ENCODE measurements at places on chromosomes 6 and 20.

DNA sequence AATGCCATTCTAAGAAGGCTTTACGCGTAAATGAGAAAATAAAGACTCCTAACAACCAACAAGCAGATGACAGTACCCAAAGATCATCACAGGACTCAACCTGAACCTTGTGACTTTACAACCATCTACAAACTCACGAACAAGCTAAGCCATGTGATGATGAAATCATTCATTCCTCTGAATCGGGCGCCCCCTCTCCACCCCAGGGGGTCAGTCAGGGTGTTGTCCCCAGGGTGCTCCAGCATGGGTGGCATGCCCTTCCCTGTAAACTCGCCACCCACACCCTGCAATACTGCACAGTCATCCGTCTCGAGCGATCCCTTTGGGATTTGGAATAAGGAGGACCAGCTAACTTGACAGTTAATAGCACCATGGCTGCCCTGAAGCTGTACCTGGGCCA is 12.6 kb downstream of the SERPINB6 start:
- no peak for DNase-seq

DNA sequence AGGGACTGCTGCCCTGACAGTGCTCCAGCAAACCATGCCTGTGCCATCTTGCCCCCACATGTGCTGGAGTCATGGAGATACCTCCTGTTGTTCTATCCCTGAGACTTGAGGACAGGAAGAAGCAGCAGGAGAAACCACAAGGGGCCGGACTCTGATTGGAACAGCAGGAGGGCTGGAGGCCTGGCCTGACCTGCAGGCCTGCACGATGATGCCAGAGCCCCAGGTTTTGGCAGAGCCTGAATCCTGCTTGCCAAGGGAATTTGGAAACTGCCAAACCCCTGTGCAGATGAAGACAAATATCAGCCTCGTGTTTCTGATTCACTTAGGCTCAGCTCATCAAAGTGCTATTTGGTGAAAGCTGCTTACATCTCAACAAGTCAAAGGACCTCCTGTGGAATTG is 177.6 kb downstream of the MAFB start:
- DNase-seq, result no peak

DNA sequence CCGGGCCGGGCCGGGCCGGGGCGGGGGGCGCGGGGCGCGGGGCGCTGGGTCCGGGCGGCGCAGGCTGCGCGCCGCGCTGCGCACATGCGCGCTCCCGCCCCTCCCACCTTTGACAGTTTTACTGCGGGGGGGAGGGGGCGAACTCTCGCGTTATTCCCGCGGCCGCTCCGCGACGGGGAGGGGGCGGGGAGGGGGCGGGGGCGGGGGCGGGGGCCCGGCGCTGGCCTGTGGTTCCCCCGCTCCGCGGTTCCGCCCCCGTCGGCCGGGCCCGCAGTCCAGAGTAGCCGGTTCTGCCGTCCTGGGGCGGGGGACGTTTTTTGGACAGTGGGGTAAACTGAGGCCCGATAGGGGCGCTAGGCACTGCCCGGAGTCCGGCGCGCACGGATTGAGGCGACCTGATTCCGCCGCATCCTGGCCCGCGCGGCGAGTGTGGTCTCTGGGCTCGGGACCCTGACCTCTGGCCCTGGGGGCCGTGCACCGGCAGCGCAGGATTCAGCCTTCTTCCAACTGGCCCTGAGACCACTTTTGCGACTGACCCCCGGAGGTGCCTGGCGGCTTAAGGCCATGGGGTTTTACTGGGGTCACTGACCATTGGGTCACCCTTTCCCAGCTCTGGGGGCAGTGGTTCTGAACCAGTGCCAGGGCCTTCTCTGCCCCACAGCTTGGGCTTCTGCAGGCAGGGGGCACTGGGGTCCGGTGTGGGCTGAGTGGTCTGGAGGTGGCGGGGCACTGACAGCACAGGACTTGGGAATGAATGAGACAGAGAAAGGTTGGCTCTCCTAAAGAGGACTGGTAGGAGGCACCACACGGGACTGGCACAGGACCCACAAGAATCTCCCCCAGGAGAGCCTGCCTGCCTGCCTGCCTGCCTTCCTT is at the start of gene ZNF512B:
TSS of gene ZNF512B (minus strand) at position 93 of the 876 bp plus-strand sequence. CDS start 1,980 bp downstream, outside the sequence.
- peak; percentile 56 for DNase-seq

DNA sequence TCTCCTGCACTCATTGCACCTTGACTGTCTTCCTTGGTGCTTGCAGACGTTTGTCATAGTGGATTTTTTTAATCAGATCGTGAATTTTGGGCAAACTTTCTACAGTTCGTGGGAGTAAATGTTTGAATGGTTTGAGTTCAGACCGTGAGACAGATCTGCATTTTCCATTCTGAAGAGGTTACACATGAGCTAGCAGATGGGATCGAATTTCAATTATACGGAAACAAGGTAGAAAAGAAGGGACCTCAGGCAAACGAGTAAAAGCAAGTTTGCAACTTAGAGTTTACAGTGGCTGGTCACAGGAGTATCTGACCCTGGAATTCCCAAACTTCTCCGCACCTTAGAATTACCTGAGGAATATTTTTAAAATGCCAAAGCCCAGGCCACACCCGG is 17.2 kb upstream of the NCR2 start:
- DNase-seq, result no peak

DNA sequence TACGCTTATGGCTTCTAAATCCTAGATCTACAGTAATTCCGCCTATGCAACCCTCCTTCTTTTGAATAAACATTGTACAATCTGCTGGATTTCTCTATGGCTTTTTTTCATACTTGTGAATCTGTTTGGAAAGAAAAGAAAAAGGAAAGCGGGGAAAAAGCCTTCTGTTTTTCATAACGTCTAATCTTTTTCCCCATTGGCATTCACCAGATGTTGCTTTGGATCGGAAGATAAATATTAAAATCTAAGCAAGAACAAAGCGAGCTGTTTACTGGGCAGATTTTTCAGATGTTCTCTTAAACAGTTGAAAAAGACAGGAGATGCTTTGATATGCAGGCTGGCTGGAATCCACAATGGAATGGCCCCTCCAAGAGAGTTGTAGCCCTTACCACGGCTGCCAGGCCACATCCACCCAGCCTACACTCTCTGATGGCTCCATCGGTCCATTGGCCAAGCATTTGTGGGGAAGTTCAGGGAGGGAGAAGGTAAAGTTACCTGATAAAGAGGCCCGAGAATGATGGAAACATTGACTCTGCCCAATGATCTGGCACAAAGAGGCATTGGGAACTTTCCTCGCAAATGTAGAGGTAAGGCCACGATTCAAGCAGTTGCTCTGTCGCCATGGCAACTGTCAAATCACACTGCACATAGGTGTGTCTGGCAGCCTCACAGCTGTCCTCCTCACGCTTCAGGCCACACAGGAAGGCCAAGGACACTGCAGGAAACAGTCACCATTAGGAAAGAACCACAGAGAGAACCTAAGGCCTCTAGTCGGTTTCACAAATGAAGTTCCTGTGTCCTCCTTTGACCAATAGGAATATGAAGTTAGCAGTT is 70.3 kb downstream of the PKHD1 start:
- DNase-seq, result no peak

DNA sequence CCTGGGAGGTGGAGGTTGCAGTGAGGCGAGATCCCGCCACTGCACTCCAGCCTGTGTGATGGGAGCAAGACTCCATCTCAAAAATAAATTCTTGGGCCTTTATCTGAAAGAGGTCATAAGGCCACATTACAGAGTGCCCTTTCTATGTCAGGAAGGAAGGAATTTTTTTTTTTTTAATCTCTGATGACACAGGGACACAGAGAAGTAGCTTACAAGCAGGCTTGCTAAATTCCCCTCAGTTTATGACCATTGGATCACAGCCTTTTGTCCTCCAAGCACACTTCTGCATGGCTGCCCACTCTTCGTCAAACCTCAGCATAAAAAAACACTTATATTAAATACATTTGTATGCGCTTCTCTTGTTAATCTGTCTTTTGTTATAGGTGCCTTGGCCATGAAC is 7.5 kb upstream of the IFNGR1 start:
- no peak for DNase-seq

DNA sequence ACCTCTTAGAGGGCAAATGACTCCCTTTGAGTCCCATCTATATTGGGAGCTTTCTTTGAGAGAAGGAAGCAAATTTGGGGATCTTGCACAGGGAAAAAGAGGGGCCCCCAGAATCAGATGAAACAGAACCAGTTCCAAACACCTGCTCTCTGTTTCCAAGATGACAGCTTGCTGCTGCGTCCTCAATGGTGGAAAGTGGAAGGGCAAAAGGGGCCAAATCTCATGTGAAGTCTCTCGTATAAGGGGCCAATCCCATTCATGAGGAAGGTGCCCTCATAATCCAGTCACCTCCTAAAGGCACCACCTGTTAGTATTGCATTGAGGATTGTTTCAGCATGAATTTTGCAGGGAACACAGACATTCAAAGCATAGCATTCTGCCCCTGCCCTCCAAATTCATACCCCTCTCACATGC is 483 bp upstream of the SERPINB1 start:
- DNase-seq, result no peak

Data from CD4-positive, alpha-beta T cell treated with Interleukin-4 for 4 hours (primary cell).